Left colon (tissue), 2 donors: ENCODE measurements at places on chromosomes 7 and 10. TPM values are rescaled to one million over a fixed set of nuclear protein-coding genes. Genes with fewer than 3 reads are reported as not detected.
A peak's percentile ranks its signal among the peaks of the same experiment; 100 is the strongest.

The FRAT2 gene
- 43.9 TPM for total RNA-seq

The NAT16 gene
- not detected for total RNA-seq

The COL28A1 gene
- total RNA-seq, result 5.1 TPM

The CTAGE4 gene
- 5.1 TPM for total RNA-seq

The MACC1 gene
- 8.9 TPM for total RNA-seq

The PON1 gene
- total RNA-seq, result not detected

The SHTN1 gene
- total RNA-seq, result 33.6 TPM

The HTR5A gene
- total RNA-seq, result not detected

The DNMBP gene
- total RNA-seq, result 43.6 TPM

The TYSND1 gene
- 20.0 TPM for total RNA-seq

GRCh38 chr7:138565071-138565450 lies 105.0 kb downstream of the TRIM24 start:
- no peak for DNase-seq

- no peak for DNase-seq
Measured at GRCh38 chr7:139591550-139592195, 68.2 kb downstream of the CLEC2L start.

DNA sequence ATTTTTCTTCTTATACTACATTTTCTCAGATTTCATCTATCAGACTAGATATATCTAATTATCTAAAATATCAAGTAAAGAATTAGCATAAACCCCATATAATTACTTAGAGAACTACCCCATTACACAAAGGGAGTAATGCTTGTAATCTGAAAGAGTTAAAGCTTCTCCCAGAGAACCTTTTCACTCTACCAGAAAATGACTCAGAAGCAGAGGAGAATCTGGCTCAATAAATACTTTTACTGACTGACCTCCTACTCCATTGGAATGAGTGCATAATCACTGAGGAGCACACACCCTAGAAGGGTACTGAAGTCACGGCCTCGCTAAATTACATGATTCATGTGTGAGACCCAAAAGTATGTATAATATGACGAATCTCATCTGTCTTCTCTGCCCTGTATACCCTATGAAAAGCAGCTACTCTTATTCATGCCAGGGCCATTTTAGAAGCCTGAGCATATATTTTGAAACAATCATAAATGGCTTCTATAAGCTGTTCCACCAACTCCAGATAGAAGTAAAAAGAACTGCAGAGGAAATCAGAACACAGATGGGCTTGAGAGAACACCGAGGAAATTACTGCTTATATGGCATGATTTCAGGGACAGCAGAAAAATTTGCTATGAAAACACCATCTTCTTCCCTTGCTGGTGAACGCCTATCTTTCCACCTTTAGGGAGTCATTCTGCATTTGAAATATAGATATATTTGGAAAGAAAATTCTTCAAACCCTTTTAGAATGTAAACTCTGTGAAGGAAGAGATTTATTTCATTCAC lies 32.7 kb downstream of the DNMBP start:
- no peak for DNase-seq

GRCh38 chr7:110007320-110008063 lies 1083.4 kb upstream of the LRRN3 start:
- DNase-seq, result no peak

GRCh38 chr10:31062856-31063255 lies 31.2 kb upstream of the ZNF438 start:
- no peak for DNase-seq

DNA sequence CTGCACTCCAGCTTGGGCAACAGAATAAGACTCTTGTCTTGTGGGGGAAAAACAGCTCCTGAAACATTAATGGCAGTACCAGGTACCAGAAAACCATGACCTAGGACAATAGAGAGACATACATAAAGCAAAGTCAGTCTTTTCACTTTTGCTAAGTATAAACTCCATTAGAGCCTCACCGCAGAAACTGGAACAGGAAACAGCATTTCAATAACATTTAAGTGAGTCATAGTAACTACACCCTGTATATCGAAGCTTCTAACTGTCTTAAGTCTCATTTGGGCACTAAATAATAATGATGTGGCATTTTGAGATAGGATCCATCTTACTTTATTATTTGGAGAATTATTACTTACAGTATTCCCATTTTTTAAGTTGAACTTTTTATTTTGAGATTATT lies 517.8 kb upstream of the CELF2 start:
- no peak for DNase-seq

DNA sequence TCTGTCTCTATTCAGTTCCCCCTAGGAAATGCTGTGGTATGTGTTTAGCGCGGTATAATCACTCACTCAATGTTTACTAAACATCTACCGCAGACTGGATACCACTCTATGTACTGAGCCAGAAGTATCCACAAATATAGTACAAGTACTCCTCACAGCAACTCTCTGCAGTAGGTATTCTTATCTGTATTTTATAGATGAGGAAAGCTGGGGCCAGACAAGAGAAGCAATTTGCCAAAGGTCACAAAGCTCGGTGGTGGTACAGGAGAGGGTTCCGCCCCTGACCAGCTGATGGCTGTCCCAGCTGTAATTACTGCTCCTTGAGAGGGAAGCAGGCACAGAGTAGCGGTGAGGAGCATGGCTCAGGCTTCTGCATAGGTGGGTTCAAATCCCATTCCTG lies 184.1 kb downstream of the DOCK4 start:
- peak; percentile 30 for DNase-seq

GRCh38 chr10:59895629-59896116 lies 10.7 kb downstream of the CCDC6 start:
- DNase-seq, result peak; percentile 34

DNA sequence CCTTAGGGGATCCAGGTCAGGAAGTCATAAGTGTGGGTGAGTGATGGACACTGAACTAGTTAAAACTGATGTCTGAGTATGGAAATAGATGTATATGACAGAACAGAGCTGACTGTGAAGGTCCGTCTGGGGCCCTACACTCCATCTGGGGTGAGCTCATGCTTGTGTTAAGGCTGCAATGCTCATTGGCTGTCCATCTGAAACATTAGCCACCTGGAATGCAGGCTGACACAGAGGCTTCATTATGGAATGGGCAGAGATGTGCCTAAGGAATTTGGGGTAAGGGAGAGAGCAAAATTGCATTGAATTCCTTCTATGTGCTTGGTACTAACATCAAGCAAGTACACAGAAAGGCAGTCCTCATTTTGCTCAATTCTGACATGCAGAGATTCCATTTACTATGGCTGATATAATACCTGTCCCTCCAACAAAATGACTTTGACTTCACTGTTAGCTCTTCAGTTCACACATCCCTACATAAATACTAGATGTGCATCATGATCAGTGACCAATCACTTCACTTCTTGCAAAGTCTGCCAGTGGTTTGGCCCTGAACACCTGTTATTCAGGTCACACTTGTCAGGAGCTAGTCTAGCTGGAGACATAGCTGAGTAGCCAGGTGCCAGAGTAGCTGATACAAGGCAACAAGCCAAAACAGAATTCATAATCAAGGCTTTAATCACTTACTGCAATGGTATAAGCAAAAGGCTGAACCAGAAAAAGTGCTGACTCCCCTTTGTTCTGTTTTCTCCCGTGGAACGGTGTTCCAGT lies 128.9 kb upstream of the VWC2 start:
- DNase-seq, result no peak

DNA sequence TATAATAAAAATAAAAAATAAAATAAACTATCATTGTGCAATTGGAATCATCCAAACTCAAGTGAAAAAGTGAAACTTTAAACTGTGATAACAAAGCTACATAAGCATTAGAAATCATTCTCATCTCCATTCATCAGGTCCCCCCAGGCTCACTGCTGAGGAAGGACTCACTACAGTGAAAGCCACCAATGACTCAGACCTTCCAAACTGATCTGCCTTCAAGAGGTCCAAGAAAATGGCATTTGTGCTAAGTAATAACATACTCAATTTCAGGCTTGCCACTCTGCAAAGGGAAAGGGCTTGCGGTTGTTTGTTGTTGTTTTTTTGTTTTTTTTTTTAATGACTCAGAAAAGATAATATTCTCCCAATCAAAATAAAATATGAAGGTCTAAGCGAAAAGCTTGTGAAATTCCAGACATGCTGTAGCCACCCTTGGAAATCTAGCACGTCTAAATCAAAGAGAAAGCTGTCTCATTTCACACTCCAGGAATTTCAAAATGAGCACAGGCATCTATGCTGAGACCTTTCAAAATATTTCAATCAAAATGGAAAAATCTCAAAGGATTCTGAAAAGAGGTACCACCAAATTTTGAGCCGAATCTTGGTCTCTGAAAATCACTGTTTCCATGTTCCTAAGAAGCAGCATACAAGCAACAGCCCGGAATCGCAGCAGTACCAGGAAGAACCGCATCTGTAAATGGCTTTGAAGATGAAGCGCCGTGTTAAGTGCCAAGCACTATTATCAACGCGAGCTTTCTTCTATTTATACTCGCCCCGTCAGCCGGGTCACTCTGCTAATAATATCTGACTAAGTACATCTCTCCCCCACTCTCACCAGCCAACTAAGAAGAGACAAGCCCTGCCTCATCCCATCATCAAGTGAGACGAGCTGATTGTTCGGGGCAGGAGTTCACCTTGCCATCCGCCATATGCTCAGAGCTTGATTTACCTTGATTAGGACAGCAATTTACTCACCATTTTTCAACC lies 13.5 kb downstream of the SFMBT2 start:
- no peak for DNase-seq

- peak; percentile 69 for DNase-seq
Measured at GRCh38 chr10:71868192-71868697, 17.2 kb upstream of the PSAP start.

DNA sequence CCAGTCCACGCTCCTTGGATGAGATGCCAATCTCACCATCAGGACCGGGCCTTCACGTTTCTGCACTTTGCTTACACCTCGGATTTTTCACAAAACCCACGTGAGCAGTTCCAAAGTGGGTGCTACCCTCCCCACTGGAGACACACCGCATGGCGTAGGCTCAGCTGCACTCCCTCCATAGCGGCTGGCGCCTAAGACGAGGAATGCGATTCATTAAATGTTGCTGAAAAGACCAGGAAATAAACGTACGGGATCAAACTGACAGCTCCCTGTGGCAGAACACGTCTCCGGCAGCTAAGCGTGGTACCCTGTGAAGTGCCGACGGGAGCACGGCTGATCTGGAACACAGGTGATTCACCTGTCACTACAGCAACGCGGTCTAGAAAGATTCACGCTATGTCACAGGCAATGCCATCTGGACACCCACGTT lies 209.0 kb downstream of the DIP2C start:
- no peak for DNase-seq

GRCh38 chr7:66564045-66564444 lies 64.6 kb upstream of the KCTD7 start:
- DNase-seq, result no peak

- DNase-seq, result no peak
Measured at GRCh38 chr10:111974325-111974724, 209.2 kb downstream of the GPAM start.

GRCh38 chr7:128793181-128793547 lies 1.4 kb downstream of the CCDC136 start:
- DNase-seq, result no peak

DNA sequence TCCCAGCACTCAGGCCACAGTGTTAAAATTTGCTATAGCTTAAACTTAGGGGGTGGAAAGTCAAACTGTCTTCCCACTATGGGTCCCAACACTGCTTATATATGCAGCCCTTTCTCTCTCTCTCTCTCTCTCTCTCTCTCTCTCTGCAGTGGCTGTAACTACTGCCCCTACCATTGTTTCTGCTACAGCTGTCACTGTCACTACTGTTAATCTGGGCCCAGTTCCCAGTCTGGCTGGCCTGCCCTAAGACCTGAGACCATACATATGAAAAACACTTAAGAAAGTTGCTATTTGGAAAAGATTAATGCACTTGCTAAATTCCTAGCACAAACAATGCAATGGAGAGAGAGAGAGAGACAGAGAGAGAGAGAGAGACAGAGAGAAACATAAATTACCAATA lies 78.6 kb downstream of the THSD7A start:
- DNase-seq, result no peak

GRCh38 chr7:107051376-107051775 lies 6.9 kb downstream of the PRKAR2B start:
- DNase-seq, result no peak

- DNase-seq, result peak; percentile 81
Measured at GRCh38 chr7:100049441-100050291, at the start of gene ZSCAN21. Gene ZSCAN21 (plus strand): TSS chr7:100049774. CDS start chr7:100057007, 7,233 bp downstream.

- DNase-seq, result no peak
Measured at GRCh38 chr10:126227762-126228134, 160.5 kb downstream of the ADAM12 start.

DNA sequence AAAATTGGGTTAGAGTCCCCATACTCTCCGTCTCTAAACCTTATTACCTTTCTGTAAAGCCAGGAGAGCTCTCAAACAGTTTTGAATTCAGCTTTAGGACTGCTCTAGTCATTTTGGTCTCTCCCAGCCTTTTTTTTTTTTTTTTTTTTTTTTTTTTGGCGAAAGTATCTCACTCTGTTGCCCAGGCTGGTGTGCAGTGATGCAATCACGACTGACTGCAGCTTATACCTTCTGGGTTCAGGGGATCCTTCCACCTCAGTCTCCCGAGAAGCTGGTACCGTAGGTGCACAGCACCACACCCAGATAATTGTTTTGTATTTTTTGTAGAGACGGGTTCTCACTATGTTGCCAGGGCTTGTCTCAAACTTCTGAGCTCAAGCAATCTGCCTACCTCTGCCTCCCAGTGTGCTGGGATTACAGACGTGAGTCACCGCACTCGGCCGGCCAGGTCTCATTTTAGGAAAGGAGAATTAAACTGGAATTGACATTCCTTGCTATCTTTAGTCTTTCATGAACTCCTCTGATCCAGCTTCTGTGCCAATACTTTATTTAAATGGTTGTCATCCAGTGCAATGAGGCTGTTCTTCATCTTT lies 31.4 kb upstream of the RSU1 start:
- no peak for DNase-seq

DNA sequence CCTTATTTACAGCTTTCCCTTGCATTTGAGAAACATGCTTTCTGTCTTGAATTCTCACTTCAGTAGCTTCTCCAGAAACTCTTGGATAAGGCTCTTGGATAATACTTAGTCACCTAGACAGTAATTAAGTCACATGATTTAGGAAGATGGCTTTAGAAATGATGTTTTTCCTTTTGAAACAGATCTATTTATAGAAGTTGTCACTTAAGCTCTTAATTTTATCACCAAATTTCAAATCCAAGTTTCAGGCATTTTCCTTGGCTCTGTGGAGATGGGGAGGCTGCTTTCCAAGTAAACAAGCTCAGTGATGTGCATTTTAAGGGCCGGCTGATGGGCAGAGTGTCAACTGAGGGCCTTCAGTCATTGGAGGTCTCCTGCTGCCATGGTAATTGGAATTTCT lies 130.3 kb downstream of the SRI start:
- no peak for DNase-seq
